ENCODE measurements at places on chromosomes 11 and 22.

- no peaks in the 10 kb centered on the region for H3K27me3 ChIP-seq
- DNase-seq, result no peak
- H3K4me1 ChIP-seq, result no peaks in the 10 kb centered on the region
- no peak overlapping the region for H3K27ac ChIP-seq
Measured at GRCh38 chr11:119706029-119706428, 23.0 kb downstream of the NECTIN1 start.

GRCh38 chr11:70891844-70892380 is 360.5 kb downstream of the SHANK2 start:
- H3K27me3 ChIP-seq, result no peaks in the 10 kb centered on the region
- H3K4me1 ChIP-seq, result no peaks in the 10 kb centered on the region
- H3K4me3 ChIP-seq, result no peak overlapping the region
- no peak overlapping the region for H3K27ac ChIP-seq
- no peaks in the 10 kb centered on the region for H3K36me3 ChIP-seq

DNA sequence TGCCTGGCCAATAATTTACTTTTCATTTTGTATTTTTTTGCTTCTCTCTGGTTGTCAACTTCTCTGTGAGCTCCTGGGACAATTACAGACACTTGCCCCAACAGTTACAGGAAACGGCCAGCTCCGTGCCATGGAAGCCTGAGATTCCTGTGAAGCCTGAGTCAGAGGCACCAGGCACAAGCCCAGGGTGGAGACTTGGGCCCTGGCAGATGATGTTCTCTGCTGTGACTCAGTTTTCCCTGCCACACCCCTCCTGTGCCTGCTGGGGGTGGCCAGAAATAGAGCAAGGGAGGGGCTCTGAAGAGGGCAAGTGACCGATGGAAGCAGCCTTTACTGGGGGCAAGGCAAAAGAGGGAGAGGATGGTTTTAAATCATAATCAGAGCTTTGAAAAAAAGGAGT is 4.9 kb downstream of the ATP5MGL start:
- H3K27me3 ChIP-seq, result no peaks in the 10 kb centered on the region
- H3K4me1 ChIP-seq, result peaks cover 6% of the 10 kb centered on the region
- no peak overlapping the region for H3K4me3 ChIP-seq
- no peak for DNase-seq
- H3K36me3 ChIP-seq, result no peaks in the 10 kb centered on the region

DNA sequence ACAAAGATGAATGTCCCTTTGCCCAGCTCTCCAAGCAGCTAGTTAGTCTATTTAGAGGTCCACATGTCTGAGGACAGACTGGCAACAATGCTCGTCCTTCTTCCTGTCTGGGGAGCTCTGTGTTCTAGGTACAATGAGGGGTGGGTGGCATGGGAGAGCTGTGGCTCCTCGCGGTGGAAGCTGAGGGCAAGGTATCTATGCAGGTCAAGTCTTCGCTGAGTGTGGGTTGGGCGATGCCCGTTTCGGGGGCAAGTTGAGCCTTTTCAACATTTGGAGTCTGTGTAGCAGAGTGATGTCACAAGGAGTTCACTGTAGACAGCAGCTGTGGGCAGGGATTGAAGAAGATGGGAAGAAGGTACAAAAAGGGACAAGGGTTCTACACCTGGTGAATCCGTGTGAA is 163.2 kb downstream of the FEZ1 start:
- no peak overlapping the region for H3K4me3 ChIP-seq
- peaks cover 3% of the 10 kb centered on the region for H3K4me1 ChIP-seq
- H3K27me3 ChIP-seq, result no peaks in the 10 kb centered on the region
- no peaks in the 10 kb centered on the region for H3K36me3 ChIP-seq
- H3K27ac ChIP-seq, result no peak overlapping the region

- no peaks in the 10 kb centered on the region for H3K27me3 ChIP-seq
- no peak for DNase-seq
- H3K36me3 ChIP-seq, result no peaks in the 10 kb centered on the region
- no peaks in the 10 kb centered on the region for H3K4me1 ChIP-seq
- no peak overlapping the region for H3K27ac ChIP-seq
- H3K4me3 ChIP-seq, result no peak overlapping the region
Measured at GRCh38 chr11:116481126-116481675, 291.6 kb downstream of the BUD13 start.

- H3K4me1 ChIP-seq, result no peaks in the 10 kb centered on the region
- H3K27ac ChIP-seq, result no peak overlapping the region
- no peak overlapping the region for H3K4me3 ChIP-seq
Measured at GRCh38 chr11:93512949-93513667, 30.1 kb downstream of the SMCO4 start.

- no peak for DNase-seq
- H3K27ac ChIP-seq, result no peak overlapping the region
- H3K4me1 ChIP-seq, result peaks cover 29% of the 10 kb centered on the region
- no peaks in the 10 kb centered on the region for H3K27me3 ChIP-seq
Measured at GRCh38 chr22:29275167-29275566, 7.1 kb downstream of the EWSR1 start.

- H3K4me3 ChIP-seq, result no peak overlapping the region
- DNase-seq, result peak; percentile 83
- H3K27ac ChIP-seq, result peak overlapping the region; percentile 72
- H3K27me3 ChIP-seq, result no peaks in the 10 kb centered on the region
Measured at GRCh38 chr22:44523981-44524759, 26.1 kb upstream of the RTL6 start.

- H3K4me3 ChIP-seq, result no peak overlapping the region
- H3K36me3 ChIP-seq, result no peaks in the 10 kb centered on the region
- H3K4me1 ChIP-seq, result peaks cover 16% of the 10 kb centered on the region
- DNase-seq, result no peak
- no peaks in the 10 kb centered on the region for H3K27me3 ChIP-seq
Measured at GRCh38 chr11:64763526-64764039, 3.8 kb upstream of the PYGM start.

- H3K27me3 ChIP-seq, result no peaks in the 10 kb centered on the region
- H3K27ac ChIP-seq, result no peak overlapping the region
- H3K4me1 ChIP-seq, result no peaks in the 10 kb centered on the region
Measured at GRCh38 chr22:38709306-38709705, 3.6 kb downstream of the GTPBP1 start.

DNA sequence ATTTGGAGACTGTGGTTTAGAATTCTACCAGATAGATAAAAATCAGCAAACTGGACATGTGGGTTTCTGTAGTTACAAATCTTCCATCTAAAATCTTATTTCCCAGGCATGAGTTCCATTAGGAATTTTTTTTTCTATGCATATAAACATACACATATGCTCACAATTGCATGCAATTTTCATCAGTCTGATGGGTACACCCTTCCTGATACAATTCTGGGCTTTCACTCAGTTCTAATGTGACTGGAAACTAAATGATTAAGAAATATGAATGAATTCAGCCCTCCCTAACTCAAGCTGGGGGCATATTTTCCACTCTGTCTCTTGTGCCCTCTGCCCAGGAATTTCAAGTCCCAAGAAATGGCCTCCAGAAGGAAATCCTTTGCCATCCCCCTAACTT is 187.1 kb downstream of the SNX19 start:
- H3K36me3 ChIP-seq, result no peaks in the 10 kb centered on the region
- H3K27me3 ChIP-seq, result no peaks in the 10 kb centered on the region
- H3K27ac ChIP-seq, result no peak overlapping the region
- no peaks in the 10 kb centered on the region for H3K4me1 ChIP-seq
- no peak overlapping the region for H3K4me3 ChIP-seq

DNA sequence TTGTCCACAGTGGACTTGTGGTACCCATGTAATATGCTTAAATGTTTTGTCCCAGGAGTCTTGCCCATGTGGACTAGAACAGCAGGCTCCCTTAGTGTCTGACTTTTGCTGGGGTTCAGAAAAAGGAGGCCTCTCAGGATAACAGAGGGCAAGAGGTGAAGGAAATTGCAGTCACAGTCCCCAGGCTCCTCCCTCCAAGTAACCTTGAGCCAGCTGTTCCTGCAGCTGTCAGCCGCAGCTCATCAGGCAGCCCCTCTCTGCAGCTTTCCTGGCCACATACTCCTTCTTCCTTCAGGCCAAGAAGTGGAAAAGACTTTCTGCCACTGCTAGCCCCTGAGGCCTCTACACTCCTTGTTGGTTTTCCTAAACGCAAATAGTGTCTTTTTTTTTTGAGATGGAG is 6.3 kb upstream of the MYO18B start:
- no peaks in the 10 kb centered on the region for H3K4me1 ChIP-seq
- H3K36me3 ChIP-seq, result no peaks in the 10 kb centered on the region
- no peak overlapping the region for H3K27ac ChIP-seq
- H3K4me3 ChIP-seq, result no peak overlapping the region

DNA sequence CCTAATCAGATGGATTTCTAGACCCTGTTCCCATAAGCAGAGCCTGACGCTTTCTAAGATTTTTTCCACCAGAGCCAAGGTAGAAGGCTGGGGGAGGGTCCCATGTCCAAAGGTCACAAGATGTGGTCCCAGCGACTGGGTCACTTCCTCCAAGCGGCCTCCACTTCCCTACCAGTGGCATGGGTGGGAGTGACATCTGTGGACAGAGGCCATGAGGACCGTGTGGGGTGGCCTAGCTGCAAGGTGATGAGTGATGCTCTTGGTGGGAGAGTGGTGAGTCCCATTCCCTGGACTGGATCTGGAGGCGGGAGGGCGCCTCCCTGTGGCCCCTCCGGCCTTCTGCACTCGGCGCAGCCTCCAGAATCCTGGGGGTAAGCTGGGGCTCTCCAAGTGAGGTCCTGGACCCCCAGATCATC is 32.4 kb upstream of the PRR5 start:
- no peak overlapping the region for H3K27ac ChIP-seq
- no peak for DNase-seq
- no peak overlapping the region for H3K4me3 ChIP-seq
- peaks cover 9% of the 10 kb centered on the region for H3K4me1 ChIP-seq

DNA sequence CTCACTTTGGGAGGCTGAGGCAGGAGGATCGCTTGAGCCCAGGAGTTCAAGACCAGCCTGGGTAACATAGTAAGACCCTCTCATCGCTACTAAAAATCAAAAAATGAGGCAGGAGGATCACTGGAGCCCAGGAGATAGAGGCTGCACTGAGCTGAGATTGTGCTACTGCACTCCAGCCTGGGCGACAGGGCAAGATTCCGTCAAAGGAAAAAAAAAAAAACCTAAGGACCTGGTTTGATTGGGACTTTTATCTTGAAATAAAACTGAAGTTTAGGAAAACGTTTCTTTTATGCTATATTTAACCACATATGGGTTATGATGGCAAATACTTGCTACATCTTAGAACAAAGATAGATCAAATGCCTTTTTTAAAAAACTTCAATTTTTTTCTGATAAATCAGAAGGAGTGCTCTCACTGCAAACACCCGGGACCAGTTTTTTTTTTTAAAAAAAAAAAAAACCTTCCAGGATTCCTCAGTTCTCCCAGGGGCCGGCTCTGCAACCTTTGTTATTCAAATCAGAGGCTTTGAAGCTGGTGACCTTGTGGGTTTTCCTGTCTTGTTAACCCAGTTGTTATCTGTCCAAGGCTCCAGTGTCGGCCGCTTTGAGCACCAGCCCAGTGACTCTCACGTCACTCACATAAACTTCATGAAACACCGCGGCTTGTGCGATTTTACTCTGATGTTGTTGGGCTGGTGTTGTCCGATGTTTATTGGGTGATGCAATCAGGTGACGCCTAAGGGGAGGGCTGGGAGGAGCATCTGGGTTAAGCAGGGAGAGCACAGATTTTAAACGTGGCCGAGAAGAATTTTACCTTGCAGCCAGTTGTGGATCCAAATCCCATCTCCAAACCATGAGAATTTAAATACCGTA is 24.7 kb upstream of the SLC22A12 start:
- H3K4me1 ChIP-seq, result no peaks in the 10 kb centered on the region
- H3K27ac ChIP-seq, result peak overlapping the region; percentile 64
- peak; percentile 89 for DNase-seq

DNA sequence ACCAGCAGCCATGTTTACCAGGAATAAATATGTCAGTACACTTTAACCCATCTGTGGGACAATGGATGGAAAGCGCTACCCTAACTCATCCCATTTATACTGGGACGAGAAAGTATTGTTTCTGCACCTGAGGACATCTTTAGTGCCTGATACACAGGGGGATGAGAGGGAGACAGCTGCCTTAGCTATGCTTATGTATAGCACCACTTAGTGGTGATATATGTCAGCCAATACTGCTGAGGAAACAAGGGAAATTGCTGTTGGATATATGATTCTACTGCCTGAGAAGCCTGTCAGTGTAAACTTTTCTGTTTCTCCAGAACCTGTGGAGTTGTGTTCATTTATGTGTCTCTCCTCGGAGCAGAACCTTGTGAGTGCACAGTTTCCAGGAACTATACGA is 13.3 kb upstream of the CEP295 start:
- H3K4me1 ChIP-seq, result no peaks in the 10 kb centered on the region
- no peaks in the 10 kb centered on the region for H3K27me3 ChIP-seq
- no peak overlapping the region for H3K4me3 ChIP-seq
- DNase-seq, result no peak
- H3K36me3 ChIP-seq, result no peaks in the 10 kb centered on the region

DNA sequence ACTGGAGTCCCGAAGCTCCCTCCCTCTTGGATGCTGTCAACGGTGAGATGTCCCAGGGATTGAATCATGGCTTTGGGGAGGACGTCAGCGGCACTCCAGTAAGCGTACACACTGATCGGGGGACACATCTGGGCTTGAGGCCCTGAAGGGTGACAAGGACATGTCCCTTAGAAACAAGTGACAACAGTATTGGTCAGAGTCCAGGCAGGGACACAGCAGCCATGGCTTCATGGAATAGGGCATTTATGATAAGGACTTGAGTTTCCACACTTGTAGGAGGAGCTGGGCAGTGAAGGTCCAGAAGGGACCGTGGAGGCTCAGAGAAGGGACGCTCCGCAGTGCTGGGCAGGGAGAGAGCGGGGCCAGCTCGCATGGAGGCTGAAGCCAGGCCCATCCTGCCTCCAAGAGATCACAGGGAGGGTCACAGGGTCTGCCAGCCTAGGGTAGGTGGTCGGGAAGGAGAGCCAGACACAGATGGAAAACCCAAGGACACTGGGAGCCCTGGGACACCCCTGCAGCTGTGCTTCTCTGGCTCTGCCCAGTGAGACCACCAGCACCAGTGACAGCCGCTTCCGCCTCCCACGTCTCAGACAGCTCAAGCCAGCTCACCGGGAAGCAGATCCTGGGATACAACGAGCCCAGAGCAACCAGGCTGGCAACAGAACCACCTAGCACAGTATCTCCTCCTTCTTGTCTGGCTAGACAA is 22.9 kb upstream of the RFPL3 start:
- H3K4me3 ChIP-seq, result no peak overlapping the region
- no peak overlapping the region for H3K27ac ChIP-seq
- DNase-seq, result no peak
- H3K4me1 ChIP-seq, result no peaks in the 10 kb centered on the region
- H3K36me3 ChIP-seq, result no peaks in the 10 kb centered on the region

GRCh38 chr11:12243486-12243885 is 133.1 kb downstream of the MICAL2 start:
- no peak overlapping the region for H3K27ac ChIP-seq
- H3K36me3 ChIP-seq, result no peaks in the 10 kb centered on the region
- H3K4me3 ChIP-seq, result no peak overlapping the region
- no peaks in the 10 kb centered on the region for H3K27me3 ChIP-seq
- H3K4me1 ChIP-seq, result no peaks in the 10 kb centered on the region
- DNase-seq, result no peak

GRCh38 chr11:113022262-113022661 is 61.0 kb downstream of the NCAM1 start:
- H3K27ac ChIP-seq, result no peak overlapping the region
- no peaks in the 10 kb centered on the region for H3K27me3 ChIP-seq
- H3K36me3 ChIP-seq, result no peaks in the 10 kb centered on the region
- DNase-seq, result no peak
- no peaks in the 10 kb centered on the region for H3K4me1 ChIP-seq
- H3K4me3 ChIP-seq, result no peak overlapping the region

All from uterus (tissue), 4 donors.